ENCODE measurements at places on chromosomes 2 and 18.

- no peak for DNase-seq
Observed at GRCh38 chr2:75020476-75020875, 62.0 kb downstream of the POLE4 start.

- no peak for DNase-seq
Observed at GRCh38 chr2:239267288-239267951, 133.4 kb downstream of the HDAC4 start.

- no peak for DNase-seq
Observed at GRCh38 chr2:8564475-8564874, 117.4 kb upstream of the ID2 start.

DNA sequence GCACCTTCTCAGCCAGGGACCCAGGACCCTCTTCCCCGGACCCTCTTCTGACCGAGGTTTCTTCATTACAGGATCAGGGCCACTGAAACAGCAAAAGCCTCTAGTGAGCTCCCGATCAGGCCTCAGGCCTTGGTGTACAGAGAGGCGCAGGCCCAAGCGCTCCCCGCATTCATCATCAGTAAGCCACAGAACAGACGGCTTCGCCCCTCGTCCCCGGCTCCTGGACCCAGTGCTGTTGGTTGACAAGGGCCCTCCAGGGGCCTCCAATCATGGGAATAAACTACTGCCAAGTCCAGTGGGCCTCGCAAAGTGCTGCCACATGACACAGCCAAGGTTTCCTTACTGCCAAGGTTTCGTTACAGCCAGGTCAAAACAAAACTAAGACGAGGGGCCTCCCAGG is 111.4 kb downstream of the ZNF516 start:
- no peak for DNase-seq

GRCh38 chr2:201833781-201834180 is 27.4 kb downstream of the CDK15 start:
- DNase-seq: no peak

DNA sequence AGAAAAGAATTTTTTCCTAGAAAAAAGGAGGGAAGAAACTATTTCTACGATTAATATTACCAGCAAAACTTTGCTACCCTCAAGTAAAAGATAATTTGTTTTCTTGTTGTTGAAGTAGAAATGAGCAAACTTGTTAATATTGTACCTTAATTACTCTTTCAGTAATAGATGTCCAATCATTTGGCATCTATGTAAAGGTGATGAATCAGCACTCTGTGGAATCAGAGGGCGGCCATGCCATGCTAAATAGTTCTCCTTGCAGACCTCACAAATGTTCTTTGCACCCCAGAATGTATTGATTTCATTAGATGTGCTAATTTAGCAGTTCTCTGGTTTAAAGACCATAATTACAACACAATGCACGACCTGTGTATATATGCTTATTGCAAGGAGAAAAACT is 29.1 kb upstream of the THSD7B start:
- DNase-seq: no peak

Data from NCI-H446 (cell line).